ENCODE measurements at places on chromosomes 16 and 17.

DNA sequence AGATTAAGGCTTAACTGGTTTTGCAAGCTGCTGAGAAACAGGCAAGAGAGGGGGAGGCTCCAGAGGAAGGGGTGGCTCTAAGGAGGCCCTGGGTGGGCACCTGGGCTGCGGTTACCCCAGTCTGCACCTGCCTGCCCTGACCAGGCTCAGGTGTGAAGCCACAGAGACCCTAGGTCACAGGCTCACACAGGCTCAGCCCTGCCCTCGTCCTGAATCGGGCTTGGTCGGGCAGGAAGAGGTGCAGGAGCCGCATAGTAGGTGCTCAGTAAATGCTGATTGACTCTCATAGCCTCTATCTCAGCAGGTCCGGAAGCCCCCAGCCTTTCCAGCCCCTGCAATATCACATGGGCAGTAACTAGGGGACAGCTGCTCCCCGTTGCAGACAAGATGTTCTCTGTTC is 203.4 kb downstream of the GSG1L start:
- DNase-seq = no peak

- no peak for DNase-seq
Observed at GRCh38 chr16:85306793-85307551, 194.7 kb upstream of the CIBAR2 start.

DNA sequence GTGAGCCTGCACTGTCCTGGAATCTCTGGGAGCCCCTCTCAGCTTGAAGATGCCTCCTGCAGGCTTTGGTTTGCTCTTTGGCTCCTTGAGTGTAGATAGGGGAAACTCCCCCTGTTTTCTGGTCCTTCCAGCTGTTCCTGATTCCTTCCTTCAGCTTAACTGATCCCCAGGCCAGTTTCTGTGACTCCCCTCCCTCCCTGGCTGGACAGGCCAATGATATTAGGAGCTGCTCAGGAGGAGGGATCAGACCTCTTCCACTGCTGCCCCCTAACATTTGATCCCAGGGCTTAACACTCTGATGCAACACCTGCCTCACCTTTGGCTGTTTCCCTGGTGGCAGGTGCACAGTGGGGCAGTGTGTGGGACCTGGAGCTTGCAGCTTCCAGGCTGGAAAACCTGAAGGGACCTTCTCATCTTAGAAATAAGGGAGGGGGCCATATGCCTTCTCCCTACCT is at the start of gene TAC4:
TAC4 (minus strand) TSS at position 51 of the 455 bp plus-strand sequence. CDS start 52 bp downstream, outside the sequence.
- no peak for DNase-seq

DNA sequence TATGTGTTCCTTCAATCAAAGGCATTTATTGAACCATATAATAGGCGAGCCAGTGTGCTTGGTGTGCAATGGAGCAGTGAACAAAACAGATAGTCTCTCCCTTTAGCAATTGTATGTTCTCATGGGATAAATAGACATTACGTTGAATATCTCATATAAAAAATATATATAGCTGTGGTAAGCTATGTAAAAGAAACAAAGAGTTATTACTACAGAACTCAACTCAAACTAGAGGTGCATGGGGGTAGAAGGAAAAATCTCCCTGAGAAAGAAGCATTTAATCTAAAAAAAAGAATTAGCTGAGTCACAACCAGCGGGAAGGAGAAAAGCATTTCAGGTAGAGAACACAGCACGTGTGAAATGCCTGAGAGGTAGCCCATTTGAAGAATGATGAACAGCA is 919.3 kb downstream of the CDH11 start:
- DNase-seq = no peak

DNA sequence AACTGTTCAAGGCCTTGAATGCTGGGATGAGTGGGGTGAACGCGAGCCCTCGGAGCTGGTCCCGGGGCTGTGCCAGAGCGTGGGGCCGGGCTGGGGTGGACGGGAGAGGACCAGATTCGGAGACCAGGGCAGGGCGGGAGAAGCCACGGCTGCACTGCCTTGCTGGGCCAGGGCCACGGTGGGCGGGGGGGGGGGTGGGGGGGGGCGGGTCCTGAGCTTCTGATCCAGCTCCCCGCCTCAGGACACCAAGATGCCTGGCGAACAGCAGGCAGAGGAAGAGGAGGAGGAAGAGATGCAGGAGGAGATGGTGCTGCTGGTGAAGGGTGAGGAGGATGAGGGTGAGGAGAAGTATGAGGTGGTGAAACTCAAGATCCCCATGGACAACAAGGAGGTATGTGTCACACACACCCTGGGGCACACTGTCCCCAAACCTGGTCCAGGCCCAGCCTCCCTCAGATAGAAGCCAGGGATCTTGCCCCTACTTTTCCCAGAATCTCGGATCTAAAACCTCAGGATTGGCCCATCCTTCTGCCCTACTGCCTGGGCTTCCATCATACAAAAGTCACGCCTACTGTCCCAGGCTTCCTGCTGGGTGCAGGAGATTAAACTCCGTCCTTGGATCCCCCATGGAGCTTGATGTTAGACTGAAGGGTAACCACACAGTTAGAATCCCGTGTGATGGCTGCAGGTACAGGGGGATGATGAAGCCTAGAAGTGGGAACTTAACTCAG is 563 bp downstream of the ZNF771 start:
- DNase-seq = no peak
